RWPE1 (cell line): ENCODE measurements at places on chromosomes 1 and 21.

DNA sequence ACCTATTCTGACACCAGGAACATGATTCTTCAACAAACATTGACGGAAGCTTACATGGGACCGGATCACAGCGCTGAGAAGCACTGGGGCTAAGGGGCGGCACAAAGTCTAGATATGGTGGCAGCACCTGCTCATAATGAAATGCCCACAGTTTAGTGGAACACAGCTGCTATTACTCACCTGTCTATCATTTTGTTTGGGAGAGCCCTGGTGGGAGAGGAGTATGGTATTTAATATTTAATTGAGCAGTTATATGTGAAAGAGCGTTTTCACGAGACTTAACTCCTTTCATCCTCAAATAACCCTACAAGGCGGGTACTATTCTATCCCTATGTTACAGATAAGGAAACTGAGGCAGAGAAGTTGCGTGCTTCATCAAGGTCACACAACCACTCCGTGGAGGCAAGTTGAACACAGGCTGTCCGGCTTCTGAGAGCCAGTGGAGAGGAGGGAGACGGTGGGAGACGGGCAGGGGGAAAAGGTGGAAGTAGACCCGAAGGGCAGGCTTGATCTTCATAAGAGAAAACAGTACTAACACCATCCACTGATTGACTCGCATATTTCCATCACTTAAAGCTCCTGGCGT lies 790 bp upstream of the TSNAX start:
- DNase-seq, result peak; percentile 13

GRCh38 chr21:44846485-44847260 lies 26.8 kb downstream of the PTTG1IP start:
- peak; percentile 33 for DNase-seq

GRCh38 chr1:202274611-202275010 lies 67.1 kb downstream of the UBE2T start:
- DNase-seq, result no peak

DNA sequence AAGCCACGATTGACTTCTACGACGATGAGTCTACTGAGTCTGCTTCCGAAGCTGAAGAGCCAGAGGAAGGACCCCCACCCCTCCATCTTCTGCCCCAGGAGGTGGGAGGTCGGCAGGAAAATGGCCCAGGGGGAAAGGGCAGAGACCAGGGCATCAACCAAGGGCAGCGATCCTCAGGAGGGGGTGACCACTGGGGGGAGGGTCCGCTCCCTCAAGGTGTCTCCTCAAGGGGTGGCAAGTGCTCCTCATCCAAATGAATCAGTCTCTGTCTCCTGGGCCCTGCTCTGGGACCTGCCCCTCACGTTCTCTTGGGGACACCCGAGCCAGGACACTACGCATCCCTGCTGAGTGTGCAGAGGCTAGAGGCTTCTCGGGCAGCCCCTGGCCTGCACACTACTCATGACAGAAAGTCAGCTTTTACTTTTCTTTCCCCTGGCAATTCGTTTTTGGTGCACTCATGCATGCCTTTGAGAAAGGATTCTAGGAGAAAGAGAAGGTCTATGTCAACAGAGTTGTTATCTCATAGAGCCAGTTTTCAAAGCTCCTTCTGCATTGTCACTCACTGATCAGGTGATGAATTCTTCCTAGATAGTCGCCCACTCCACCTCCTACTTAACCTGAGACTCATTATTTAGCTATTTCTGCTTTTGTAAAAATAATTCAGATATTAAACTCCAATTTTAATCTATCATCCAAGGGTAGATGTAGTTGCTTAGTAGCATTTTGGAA lies 11.6 kb downstream of the RIPPLY3 start:
- no peak for DNase-seq

GRCh38 chr1:92820551-92820950 lies 11.3 kb upstream of the RPL5 start:
- DNase-seq, result no peak

GRCh38 chr1:214192825-214193643 lies 87.9 kb upstream of the SMYD2 start:
- no peak for DNase-seq

DNA sequence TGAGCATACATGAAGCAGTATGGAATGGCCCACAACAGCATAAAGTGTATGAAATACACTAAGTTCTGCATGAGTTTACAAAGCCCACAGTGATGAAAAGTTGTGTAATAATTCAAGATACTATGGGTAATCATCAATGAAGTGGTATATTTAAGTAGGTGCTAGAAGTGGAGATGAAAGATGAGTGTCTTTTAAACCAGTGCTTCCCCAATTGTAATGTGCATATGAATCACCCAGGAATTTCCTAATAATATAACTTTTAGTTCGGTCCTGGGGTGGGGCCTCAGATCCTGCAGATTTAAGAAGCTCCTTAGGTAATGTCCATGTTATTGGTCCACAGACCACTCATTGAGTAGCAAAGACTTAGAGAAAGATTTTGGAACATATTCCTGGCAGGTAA lies 184.9 kb downstream of the DUSP10 start:
- no peak for DNase-seq

DNA sequence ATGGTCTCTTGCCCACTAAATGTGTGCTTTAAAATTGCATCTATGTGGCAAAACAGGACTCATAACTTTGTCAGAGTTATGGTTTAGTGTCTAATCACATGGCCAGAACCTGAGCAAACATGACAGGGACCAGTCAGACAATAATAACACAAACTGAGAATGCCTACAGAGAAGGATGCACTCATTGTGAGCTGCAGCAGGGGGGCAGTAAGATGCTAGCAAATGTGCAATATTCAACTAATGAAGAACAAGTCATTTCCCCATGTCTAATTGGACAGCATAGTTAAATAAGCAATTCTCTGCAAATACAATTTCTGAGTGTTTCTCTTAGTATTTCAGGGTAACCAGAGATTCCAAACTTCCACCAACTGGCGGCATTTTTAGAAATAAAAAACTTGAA lies 30.8 kb downstream of the SPAG17 start:
- peak; percentile 20 for DNase-seq

GRCh38 chr1:179883745-179884138 lies 1.7 kb downstream of the TOR1AIP1 start:
- peak; percentile 78 for DNase-seq

GRCh38 chr21:38646213-38646837 lies 148.0 kb upstream of the ERG start:
- peak; percentile 90 for DNase-seq

DNA sequence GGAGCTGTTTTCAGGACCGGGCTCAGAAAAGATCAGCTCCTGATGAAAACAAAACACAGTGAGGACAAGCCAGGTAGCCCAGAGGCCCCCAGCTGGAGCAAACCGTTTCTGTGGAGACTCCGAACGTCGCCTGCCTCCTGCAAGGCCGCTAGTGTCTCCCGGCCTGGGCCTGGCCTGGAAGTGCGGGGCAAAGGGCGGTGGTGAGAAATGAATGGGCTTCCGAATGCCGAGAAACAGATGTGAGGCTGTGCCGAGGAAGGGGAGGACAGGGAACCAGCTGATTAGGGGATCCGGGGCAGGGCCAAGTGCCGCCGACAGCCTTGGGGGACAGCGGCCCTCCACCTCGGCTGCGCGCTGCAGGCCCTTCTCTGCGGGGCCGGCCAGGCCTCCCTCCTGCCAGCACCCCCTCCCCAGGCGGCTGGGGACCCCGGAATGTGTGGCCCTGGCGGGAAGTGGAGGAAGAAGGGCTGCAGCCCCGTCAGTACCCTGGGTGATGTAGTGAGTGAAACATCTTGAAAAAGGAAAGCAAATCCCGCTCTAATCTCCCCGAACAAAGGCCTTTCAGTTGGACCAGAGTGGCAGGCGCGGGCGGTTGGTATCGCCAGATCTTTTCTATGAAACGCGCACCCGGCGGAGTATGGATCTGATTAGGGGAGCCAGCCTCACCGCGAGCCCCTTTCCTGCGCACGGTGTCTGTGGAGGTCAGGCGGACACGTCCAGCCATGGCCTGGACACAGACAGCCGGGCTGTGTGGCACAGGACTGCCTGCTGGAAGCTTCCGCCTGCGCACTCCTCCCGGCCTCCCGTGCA lies 52.6 kb downstream of the PRDM16 start:
- DNase-seq, result no peak

GRCh38 chr1:78919150-78919549 lies 87.4 kb downstream of the ADGRL4 start:
- no peak for DNase-seq

GRCh38 chr1:93694819-93695218 lies 13.2 kb upstream of the BCAR3 start:
- peak; percentile 44 for DNase-seq

DNA sequence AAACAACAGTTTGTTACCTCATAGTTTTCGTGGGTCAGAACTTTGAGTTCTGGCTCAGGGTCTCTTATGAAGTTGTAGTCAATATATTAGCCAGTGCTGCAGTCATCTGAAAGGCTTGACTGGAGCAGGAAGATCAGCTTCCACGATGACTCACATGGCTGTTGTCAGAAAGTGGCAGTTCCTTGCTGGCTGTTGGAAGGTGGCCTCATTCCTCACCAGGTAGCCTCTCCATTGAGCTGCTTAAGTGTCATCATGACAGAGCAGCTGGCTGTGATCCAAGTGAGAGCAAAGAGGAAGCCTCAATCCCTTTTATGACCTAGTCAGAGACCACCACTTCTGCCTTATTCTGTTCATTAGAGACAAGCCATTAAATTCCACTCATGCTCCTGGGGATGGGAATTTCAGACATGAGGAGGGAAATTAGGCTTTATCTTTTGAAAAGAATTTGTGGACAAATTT lies 5.6 kb downstream of the OSBPL9 start:
- peak; percentile 69 for DNase-seq

DNA sequence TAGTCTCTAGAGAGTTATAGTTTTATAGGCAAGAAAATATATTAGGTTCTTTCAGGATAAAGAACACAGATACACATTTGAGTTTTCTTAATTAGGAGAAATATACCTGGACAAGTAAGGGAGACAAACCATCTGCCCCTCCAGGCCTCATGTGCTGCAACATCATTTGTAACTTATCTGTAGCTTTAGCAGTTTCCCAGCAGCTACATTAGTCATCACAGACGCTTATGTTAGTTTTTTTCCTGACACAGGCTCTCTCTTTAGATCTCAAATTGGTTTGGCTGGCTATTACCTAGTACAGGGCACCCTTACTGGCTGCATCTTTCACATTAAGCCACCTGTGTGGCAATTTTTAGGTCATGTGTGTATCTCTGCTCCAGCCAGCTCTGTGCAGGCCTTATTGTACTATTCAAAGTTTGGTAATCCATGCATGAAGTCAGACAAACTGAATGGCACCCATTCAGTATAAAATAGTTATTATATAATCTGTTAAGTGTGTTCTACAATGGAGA lies 25.9 kb downstream of the GNPAT start:
- DNase-seq, result no peak

DNA sequence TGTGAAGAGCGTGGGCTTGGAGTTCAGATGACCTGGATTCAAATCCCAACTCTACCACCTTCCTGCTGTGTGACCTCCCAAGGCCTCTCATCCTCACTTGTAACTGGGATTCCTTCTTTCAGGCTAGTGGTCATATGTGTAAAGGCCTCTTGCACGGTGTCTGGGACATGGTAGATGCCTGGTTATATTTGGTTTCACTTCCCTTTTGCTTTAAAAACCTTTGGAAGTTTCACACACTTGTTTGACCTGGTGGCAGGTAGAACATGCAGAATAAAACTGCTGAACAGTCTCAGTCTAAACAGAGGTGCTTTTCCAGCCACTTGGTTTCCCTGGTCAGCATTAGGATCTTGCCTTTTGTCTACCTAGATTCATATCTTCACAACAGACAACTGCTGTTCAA lies 37.0 kb upstream of the RCAN3 start:
- DNase-seq, result no peak

- no peak for DNase-seq
Measured at GRCh38 chr1:203296460-203297073, 8.8 kb upstream of the BTG2 start.

DNA sequence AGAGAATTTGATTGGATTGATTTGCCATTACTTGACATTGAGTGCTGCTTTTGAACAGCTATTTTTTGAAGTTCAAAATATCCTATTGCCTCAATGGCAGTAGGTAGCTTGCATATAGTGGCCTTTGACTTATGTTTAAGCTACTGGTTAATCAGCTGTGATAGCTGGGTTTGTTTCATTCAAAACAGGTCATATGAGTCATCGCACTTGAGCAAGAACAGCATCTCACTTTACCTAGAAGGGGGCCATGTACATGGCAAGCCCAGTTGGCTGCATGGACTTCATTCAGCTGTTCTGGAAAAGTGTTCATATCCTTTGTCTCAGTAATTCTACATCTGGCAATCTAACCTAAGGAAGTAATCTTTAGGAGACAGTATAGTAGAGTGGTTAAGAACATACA lies 29.0 kb upstream of the ARID1A start:
- DNase-seq, result peak; percentile 37

DNA sequence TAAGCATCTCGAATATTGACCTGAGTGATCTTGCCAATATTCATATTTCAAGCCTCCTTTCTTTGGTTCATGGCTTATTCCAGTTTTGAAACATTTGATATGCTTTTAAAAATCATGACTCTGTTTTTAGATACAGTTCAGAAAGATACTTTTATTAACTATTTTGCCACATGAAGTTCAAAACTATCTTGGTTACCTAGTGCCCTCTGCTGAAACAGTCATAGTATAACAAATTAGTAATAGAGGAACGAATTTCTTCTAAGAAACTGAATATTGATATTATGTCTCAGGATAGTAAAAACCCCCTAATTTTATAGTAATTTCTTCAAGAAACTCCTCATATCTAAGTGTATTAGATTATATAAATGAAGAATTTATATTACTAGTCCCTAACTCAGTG lies 52.6 kb upstream of the RC3H1 start:
- peak; percentile 16 for DNase-seq

DNA sequence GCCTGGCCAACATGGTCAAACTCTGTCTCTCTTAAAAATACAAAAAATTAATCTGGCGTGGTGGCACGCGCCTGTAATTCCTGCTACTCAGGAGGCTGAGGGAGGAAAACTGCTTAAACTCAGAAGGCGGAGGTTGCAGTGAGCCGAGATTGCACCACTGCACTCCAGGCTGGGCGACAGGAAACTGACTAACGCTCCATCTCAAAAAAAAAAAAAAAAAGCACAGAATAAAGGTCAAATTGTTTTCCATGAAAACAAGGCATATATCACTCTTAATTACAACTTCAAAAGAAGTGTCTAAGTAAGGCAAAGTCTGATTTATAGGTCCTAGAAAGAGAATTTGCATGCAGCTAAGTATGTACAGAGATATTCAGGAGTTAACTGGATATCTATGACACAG lies 25.6 kb downstream of the EYA3 start:
- DNase-seq, result no peak

- no peak for DNase-seq
Measured at GRCh38 chr1:184031409-184032107, 6.0 kb downstream of the COLGALT2 start.

- no peak for DNase-seq
Measured at GRCh38 chr1:150778409-150778808, 12.8 kb upstream of the CTSS start.

DNA sequence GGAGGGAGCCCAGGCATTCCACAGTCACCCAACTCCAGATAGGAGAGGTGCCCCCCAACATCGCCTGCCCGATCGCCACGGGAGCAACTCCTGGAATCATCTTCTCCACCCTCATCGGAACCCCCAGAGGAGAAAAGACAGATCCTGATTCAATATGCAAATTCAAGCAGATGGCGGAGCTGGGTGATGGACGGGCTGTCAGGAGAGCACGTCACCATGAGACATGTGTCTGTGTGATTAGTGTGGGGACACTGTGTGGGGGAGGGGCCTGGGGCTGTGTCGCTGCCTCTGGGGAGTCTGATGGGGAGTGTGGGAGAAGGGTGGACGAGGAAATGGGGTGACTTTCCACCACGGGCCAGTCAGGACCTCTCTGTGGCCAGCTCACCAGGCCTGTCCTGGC lies 90.2 kb upstream of the CSF3R start:
- no peak for DNase-seq
